ENCODE measurements at places on chromosomes 1 and 21.

- no peak for DNase-seq
Measured at GRCh38 chr1:22347854-22348760, 103.5 kb upstream of the ZBTB40 start.

GRCh38 chr21:15084668-15085067 lies 19.9 kb upstream of the NRIP1 start:
- no peak for DNase-seq

- no peak for DNase-seq
Measured at GRCh38 chr1:153058826-153059784, 1.8 kb upstream of the SPRR2A start.

GRCh38 chr1:22043198-22043769 lies 9.2 kb upstream of the CDC42 start:
- no peak for DNase-seq

DNA sequence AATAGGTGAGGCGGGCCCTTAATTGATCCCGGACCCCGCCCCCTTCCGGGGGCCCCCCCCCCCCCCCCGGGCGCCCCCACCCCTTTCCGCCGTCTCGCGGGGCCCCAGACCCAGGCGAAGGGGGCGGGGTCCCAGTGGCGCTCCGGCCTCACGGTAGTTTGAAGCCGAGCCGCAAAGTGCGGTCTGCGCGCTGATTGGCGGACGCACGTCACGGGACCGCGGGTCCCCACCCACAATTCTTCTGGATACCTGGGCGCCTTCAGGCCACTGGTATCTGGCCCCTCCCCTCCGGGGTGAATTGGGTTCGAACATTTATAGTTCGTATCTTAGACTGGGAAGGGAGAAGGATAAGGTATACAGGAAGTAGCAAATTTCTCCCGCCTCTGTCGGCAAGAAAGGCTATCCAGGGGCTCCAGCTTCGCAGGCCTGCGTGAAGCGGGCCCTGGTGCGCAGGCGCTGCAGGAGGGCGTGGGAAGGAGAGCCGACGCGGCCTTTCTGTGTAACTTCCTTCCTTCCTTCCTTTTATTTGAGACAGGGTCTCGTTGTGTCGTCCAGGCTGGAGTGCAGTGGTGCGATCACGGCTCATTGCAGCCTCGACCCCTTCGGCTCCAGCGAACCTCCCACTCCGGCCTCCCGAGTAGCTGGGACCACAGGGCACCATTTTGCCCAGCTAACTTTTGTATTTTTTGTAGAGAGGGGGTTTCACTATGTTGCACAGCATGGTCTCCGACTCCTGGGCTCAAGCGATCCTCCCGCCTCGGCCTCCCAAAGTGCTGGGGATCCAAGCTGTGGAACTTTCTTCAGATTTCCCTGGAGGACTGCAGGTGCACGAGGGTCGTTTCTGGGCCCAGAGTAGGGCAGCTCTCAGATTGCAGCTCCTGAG lies 564 bp upstream of the HMGN1 start:
- peak; percentile 99 for DNase-seq

DNA sequence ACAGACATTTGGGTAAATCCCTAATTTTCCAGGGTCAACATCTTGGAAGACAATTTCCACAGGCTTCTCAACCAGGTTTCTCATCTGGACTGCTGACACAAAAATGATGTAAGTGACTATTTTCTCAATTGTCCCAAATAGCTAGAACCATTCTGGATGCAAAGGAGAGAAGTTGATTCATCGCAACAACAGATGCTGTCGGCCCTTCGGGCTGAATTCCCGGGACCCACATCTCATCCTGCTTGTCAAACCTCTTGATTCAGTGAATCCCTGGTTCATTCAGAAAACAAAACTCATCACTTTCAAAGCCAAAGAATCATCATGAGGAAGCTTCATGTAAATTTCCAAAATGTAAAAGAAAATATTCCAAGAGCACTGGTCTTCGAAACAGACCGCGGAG lies 251.8 kb downstream of the NPHP4 start:
- no peak for DNase-seq

DNA sequence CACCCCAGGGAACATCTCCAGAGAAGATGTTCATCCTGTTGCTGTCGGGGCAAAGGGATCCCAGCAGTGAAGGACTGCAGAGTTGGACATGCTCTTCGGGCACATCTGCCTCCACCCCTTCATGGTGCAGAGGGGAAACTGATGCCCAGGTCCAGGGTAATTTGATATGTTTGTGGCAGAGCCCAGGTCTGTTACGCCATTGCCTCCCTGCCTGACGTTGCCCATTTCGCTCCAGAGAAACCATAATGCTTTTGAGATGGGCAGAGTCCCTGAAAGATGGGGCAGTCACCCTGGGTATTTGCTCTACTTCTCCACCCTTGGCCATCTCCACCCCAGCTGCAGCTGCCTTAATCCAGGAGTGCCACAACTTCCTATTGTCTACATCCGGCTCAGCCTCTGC lies 290.4 kb upstream of the POU3F1 start:
- no peak for DNase-seq

DNA sequence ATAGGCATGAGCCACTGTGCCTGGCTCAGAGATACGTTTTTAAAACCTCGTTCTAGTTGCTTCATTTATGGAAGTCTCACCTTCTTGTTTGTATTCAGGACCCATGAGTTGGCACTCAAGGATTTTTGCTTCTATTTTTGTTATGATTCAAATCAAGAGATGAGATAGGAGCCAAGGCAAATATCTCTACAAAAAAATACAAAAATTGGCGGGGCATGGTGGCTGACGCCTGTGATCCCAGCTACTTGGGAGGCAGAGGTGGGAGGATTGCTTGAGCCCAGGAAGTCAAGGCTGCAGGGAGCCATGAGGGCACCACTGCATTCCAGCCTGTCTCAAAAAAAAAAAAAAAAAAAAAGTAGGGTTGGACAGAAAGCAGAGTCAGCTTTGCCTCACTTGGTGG lies 36.8 kb upstream of the ERRFI1 start:
- DNase-seq = no peak

DNA sequence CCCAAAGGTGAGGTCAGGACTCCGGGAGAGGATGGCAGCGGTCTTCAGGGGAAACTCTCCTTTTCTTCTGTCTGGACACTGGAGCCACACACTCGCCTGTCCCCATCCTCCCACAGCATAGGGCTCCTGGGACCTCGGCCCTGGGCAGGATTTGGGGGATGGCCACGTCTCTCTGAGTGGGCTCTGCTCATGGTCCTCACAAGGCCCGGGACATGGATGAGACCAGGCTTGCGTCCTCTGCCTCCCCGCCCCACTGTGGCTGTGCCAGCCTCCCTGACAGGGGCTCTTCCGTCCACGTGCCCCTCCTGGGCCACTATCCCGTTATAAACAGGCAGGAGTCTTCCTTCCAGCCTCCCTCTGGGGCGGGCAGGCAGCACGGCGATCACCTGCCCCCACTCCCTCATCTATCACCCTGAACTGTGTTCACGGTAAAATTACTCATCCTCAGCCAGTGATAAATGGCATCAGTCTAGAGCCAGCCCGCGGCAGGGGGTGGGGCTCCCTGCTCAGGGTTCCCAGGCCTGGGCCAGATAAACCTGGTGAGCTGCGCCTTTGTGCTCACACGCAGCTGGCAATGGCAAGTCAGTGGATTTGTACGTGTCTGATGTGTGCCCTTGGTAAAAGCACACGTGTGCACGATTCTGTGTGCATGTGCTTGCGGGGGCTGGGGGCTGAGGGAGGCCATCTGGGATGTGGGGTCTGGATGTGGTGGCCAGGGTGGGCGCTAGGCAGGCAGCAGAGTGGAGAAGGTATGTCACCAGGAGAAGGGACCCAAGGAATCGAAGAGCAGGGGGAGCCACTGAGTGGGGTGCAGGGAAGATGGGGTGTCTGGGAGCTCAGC lies 12.6 kb upstream of the SAMD11 start:
- DNase-seq = no peak

DNA sequence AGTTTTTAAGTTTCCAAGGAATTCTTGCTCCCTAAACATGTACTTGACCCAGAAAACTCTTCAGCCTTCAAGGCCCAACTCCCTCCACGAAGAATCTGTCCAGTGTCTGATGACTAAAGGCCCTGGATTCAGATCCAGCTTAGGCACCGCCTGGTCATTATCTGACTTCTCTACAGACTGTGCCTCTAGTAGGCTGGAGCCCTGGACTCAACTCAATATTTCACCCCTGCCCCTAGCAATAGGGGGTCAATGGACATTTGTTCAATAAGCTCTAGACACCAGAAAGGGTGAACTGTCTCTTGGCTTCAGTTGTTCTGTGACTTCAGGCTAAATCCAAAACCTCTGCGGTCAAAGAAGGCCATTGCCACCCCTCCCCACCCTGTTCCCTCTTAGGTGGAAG lies 34.5 kb downstream of the NUAK2 start:
- no peak for DNase-seq

- DNase-seq = no peak
Measured at GRCh38 chr1:19488136-19488535, 2.8 kb upstream of the CAPZB start.

- no peak for DNase-seq
Measured at GRCh38 chr1:98331243-98331642, 330.3 kb upstream of the SNX7 start.

DNA sequence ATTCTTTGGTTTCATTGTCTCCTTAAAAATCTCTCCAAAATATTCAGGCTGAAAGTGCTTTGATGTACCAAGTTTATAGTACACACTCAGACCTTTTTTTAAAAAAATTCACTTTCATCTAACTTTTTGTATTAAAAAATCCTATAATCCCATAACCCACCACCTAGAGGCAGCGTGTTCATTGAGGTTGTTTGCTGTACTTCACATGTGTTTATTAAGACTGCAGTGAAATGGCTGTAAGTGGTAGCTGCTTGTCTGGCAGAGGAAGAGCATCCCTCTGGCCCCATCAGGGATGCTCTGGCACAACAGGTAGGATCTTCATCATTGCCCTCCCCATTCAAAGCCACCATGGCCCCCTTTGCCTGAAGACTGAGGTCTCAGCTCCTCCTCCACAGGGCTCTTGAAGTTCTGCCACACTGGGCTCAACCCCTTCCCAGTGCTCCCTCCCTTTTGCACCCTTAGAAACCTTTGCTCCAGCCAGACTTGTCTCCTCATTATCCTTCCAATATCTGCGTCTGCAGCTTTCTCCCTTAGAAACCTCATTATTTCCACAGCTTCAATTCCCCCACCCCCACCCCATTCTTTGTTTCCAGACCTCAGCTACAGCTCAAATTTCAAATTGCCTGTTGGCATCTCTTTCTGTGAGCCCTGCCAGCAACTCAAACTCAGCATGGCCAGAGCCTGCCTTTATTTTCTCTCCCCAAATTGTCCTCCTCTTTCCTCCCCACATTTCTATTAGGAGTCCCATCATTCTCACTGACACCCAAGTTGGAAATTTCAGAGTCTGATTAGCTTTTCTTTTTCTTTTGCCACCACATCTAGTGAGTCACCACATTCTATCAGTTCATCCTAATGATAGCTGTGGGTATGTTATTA lies 369.6 kb upstream of the USP24 start:
- DNase-seq = no peak

GRCh38 chr1:66774438-66774837 lies 22.2 kb downstream of the DYNLT5 start:
- no peak for DNase-seq

DNA sequence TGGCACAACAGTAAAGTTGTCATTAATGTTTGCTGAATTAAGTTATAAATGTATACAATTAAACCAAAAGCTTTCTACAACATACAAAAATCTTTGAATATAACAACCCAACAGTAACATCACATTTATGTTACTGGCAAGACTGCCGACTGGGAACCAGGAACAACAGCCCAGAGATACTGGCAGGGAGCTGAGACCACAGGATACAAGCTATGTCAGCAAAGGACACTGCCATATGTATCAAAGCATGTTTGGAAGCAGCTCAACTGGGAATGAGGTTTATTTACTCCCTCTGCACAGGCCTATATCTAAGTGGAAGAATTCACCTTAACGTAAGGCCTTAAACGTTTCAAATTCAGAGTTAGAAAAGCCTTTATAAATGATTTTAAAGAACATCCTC lies 50.4 kb downstream of the ARHGAP29 start:
- DNase-seq = no peak

- no peak for DNase-seq
Measured at GRCh38 chr1:214439352-214440119, 111.9 kb downstream of the PTPN14 start.

- no peak for DNase-seq
Measured at GRCh38 chr1:230306169-230306568, 120.0 kb downstream of the PGBD5 start.

DNA sequence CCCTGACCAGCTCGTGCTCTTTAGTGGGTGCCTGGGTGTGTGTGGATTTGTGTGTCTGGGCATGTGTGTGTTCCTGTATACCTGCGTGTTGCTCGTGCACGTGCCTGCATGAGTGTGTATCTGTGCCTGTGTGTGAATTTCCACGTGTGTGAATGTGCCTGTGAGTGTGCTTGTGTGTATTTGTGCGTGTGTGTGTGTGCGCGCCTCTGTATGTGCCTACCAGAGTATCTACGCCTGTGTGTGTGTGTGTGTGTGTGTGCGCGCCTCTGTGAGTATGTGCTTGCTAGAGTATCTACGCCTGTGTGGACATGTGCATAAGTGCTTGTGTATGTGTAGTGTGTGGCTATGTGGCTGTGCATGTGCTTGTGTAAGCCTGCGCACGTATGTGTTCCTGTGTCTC lies 691 bp upstream of the SELENBP1 start:
- no peak for DNase-seq

DNA sequence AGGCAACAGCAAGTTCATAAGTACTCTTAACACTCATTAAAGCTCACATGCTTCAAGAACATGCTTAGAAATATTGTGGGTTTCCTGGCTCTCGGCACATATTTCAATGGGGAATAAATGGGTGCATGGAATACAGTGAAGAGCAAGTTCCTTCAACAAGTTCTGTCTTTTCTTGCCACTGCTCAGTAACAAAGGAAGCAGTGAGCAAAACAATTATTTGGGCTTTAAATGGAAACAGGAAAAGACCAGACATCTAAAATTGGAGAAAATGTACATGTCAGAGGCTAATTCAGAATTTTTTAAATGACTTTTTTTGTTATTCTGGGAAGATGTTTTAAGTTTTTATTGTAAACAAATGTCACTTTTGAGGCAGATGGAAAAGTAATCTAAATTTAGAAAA lies 478.7 kb downstream of the SETD4 start:
- no peak for DNase-seq

- no peak for DNase-seq
Measured at GRCh38 chr1:26372039-26372438, 511 bp downstream of the ZNF683 start.

GRCh38 chr1:1419813-1420653 lies 1.0 kb downstream of the ANKRD65 start:
- DNase-seq = peak; percentile 3

DNA sequence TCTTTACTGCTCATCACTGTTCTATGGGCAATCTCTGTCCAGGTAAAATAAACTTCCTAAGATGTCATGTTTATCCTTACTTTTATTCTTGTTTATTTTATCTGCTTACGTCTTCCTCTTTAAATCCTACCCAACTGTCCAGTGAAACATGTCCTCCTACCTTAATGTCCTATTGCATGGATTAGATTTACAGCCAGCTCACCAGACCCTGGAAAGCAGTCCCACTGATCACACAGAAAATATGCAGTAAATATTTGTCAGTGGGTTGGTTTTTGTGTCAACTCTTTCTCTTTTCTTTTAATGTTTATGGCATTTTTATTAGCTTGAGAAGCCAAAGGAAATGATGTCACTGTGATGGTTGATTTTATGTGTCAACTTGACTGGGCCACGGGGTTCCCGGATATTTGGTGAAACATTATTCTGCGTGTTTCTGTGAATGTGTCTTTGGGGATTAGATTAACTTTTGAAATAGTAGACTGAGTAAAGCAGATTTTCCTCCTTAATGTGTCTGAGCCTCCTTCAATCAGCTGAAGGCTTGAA lies 258.3 kb downstream of the SRGAP2C start:
- no peak for DNase-seq
